Activated CD8-positive, alpha-beta T cell treated with anti-CD3 and anti-CD28 coated beads for 36 hours (primary cell): ENCODE measurements at places on chromosomes 11 and 22.

GRCh38 chr11:30863209-30863608, 277.1 kb upstream of the MPPED2 start:
- no peak for DNase-seq

DNA sequence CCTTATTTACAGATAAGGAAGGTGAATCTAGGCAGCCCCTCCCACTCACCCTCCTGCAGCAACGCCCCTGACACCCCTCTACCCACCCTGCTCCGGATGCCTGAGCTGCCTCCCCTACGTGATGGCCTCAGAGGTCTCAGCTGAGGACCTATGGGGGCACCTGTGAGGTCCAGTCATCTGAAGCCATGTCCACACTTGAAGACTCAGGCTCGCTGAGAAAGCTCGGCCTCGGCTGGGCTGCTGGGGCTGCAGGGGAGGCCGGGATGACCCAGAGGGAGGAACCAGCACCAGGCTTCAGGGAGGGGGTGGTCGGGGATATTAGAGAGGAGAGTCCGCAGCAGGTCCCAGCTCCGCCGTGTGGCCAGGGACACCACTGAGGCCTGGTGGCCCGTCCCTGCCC, 92.8 kb downstream of the BRD1 start:
- DNase-seq: no peak

- DNase-seq: no peak
Measured at GRCh38 chr11:34331329-34331728, 26.5 kb downstream of the ABTB2 start.

GRCh38 chr11:8838248-8838647, 72.7 kb upstream of the AKIP1 start:
- no peak for DNase-seq

GRCh38 chr11:114077482-114078305, 18.2 kb downstream of the ZBTB16 start:
- peak; percentile 59 for DNase-seq

- DNase-seq: no peak
Measured at GRCh38 chr11:9722023-9722422, 58.1 kb downstream of the SWAP70 start.

DNA sequence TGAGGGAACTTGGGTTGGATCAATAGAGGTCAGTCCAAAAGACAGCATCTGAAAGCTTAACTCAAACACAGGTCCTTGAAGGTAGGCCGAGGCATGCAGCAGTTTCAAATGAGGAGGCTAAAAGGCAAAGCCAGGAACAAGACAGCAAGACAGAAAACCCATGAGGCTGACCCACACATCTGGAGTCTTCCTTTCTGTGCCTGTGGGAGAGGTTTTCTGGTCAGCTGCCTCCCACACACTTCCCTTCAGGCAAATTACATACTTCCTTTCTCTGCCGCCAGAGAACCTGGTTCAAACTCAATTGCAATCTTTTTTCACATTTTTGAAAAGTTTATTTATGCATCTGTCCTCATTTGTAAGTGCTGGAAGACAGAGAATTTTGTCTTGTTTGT, 29.8 kb upstream of the CRTAM start:
- DNase-seq: peak; percentile 56

DNA sequence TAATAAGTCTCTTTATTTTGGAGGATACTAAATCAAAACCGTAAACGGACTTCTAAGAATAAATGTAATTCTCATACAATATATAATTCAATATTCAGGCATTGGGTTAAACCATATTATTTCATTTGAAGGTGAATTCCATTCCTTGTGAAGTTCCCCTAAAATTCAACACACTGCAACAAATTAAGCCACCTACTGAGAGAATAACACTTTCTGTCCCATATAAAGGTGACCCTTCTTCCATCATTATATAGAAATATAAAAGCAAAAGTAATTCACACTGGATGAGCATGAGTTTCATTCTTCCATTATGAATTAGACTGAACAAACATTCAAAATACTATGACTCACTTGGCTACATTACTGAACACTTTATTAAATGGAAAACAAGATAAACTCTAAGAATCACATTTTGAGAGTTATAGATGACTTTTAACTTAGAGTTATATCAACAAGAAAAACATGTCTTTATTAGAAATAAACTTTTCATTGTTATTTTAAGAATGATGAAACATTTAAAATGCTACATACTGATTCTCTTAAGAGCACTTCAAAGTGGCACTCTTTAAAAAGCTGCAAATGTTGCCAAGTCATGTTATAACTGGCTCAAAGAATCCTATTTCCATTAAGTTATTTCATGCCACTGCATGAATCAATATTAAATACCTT, 2.8 kb downstream of the SESN3 start:
- no peak for DNase-seq

- DNase-seq: no peak
Measured at GRCh38 chr11:134313821-134314607, 17.8 kb upstream of the GLB1L2 start.

- no peak for DNase-seq
Measured at GRCh38 chr11:86765203-86765602, 35.1 kb upstream of the PRSS23 start.

GRCh38 chr11:11748706-11749365, 92.9 kb upstream of the USP47 start:
- no peak for DNase-seq

- DNase-seq: no peak
Measured at GRCh38 chr11:104531894-104532293, 366.4 kb downstream of the CASP12 start.

GRCh38 chr22:35452351-35452781, 52.4 kb downstream of the MCM5 start:
- no peak for DNase-seq

DNA sequence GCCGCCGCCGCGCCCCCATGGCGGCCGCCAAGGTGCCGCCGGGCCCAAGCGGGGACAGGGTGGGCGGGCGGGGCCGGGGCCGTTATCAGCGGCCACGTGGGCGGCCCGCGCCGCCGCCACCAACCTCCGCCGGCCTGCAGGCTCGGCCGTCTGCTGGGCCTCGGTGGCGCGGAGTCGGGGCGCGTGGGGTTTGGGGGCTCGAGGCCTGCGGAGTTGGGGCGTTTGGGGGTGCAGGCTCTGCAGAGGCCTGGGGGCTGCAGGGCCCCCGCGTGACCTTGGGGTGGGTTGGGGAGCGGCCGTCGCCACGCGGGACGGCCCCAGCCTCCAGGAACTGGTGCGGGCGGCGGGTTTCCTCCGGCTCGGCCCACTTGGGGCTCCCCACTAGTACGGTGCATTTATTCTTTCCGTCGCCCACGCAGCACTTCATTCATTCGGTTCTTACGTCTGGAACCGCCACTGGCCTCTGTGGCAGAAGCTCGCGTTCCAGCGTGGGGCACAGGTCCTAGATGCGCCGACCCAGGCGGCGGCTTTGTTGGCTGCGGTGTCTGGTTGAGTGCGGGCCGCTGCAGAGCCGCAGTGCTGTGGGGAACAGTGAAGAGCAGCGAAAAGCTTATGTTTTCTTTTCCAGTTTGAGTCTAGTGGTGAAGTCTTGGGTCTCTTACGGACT, 740 bp upstream of the TRMT2A start:
- DNase-seq: peak; percentile 97

GRCh38 chr11:126378763-126379162, 23.3 kb downstream of the ST3GAL4 start:
- DNase-seq: no peak

DNA sequence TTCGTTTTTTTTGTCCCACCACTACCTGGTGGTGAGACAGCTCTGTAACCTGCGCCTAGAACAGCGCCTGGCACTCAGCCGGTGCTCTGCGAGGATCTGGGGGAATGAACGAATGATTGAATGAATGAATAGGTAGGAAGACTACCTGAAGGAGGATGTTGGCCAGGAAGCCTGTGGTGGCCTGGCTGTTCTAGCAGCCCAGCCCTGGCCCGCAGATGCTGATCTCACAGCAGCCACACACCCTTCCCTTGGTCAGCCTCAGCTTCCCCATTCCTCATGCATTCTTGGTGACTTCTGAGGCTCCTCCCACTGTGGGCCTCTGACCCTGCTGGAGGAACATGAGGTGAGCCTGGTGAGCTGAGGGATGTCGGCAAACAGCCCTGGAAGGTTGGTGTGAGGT, 3.7 kb downstream of the TRPM5 start:
- no peak for DNase-seq

GRCh38 chr11:33828604-33829429, 54.5 kb upstream of the FBXO3 start:
- no peak for DNase-seq

- DNase-seq: peak; percentile 84
Measured at GRCh38 chr11:65181569-65182257, at the start of gene CAPN1. CAPN1 (plus strand) TSS chr11:65181928; CDS start chr11:65182702, 774 bp downstream.

- DNase-seq: no peak
Measured at GRCh38 chr11:44011797-44012196, 36.0 kb upstream of the ACCSL start.

GRCh38 chr11:123020968-123021367, 39.3 kb upstream of the BSX start:
- DNase-seq: peak; percentile 52

GRCh38 chr22:47204002-47204979, 441.8 kb downstream of the TBC1D22A start:
- no peak for DNase-seq

DNA sequence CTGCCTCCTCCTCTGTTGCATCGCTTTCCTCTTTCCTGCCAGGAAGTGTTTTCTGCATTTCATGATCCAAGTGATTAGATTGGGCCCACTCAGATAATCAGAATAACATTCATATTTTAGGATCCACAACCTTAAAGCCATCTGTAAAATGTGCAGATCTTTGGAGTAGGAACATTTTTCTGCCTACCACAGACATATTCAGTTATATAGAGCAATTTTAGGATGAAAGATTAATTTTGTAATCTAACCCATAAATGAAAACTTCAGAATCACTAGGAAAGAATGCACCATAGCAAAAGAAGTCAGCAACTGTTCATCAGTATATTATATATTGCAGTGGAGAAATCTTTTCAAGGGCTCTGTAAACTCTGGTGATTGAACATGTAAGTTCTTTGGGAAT, 659.9 kb upstream of the LUZP2 start:
- no peak for DNase-seq

- DNase-seq: peak; percentile 33
Measured at GRCh38 chr11:102347462-102348370, 702 bp downstream of the BIRC2 start.

GRCh38 chr11:2218031-2218633, 46.5 kb upstream of the TH start:
- no peak for DNase-seq

DNA sequence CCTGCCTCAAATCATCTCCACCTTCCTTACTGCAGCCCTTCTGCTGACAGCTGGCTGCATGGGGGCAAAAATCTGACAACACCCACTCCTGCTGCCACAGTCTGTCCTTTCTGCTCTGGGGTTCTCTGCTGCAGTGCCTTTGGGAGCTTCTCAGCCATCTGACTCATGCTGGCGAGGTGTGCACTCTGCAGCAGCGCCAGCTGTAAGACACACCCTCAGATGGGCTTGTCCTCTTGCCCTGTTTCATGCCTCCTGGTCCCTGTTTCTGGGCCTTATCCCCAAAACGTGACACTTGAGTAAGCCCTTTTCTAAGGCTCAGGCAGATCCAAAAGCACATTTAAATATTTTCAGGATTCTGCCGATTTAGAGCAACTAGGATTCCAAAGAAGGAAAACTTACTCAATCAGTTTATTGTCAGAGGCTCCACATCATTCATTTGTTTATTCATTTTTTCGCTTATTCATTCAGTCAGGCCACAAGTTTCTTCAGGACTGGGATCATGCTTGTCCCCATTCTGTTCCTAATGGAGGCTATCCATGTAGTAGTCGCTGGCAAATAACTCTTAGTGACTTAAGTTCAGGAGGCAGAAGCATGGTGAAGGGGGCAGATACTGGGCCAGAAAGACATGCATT, 60.2 kb downstream of the SMIM38 start:
- no peak for DNase-seq

- DNase-seq: no peak
Measured at GRCh38 chr11:129817534-129818051, 1.9 kb downstream of the TMEM45B start.

- DNase-seq: peak; percentile 59
Measured at GRCh38 chr11:43359422-43359818, 700 bp downstream of the TTC17 start.

- no peak for DNase-seq
Measured at GRCh38 chr11:49405743-49406142, 197.3 kb upstream of the FOLH1 start.

DNA sequence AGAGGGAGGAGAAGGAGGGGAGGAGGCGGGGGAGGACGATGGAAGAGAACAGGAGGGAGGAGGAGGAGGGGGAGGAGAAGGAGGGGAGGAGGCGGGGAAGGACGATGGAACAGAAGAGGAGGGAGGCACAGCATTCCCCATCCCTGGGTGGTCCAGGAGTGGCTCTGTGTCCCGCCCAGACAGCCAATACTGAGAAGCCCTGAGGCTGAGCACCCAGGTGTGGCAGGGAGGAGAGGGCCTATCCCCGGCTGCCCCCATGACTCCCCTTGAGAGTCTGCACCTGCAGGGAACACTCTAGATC, 717 bp downstream of the MRGPRE start:
- no peak for DNase-seq

DNA sequence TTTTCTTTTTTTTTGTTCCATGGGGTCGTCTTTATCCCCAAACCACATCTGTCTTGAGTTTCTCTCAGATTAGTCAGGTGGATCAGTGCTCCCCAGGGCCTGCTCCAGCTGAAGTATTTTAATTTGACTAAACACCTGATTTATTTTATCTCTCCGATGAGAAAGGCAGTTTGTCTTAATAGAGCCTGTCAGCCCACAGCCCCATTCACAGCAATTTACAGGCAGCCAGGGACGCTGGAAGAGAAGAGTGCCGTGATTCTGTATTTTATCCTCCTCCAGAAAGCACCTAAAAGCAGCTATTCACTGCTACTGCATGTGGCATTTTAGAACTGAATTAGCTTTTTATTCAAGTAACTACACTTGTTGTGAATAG, 164.5 kb downstream of the SOX6 start:
- no peak for DNase-seq

DNA sequence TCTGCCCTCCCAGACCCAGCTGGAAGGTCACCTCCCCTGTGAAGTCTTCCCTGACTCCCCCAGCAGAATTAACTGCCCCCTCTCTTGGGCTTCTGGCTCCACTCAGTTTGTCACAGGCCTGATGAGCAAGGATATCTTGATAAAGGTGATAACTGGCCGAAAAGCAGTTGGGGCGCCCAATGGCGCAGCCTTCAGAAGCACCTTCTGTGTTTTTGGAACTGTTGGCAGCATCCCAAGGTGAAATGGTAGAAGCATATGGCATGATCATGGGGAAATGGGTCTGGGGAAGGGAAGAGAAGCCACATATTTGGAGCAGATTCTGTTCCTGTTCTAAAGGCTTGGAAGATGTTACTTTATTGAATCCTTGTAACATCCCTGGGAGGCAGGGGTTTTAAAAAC, 2.8 kb upstream of the TAB1 start:
- DNase-seq: no peak
